ENCODE measurements at places on chromosomes 7 and 10.

DNA sequence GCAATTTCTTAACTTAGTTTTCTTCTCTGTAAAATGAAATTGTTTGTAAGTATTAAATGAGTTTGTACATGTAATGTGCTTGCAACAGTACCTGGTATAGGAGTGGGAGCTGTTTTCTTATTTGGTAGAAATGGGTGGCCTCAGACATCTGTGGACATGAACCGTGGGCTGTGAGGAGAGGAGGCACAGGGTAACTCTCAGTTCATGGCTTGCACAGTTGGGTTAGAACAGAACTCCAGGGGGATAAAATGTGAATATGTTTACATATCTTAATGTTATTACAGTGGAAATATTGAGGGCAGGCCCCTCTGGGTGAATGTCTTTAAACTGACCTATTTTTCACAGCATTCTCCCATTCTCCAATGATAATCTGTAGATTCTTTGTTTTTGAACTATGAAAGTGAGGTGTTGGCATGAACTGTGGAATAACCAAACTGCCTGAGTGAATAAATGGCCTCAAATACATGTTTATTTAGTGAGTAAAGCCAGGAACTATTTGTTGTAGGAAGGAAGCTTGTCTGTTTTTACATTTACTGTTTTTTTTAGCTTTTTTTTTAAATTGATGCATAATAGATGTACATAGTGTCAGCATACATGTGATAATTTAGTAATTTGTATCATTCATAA, 2.6 kb downstream of the ABCA13 start:
- no peak for DNase-seq

DNA sequence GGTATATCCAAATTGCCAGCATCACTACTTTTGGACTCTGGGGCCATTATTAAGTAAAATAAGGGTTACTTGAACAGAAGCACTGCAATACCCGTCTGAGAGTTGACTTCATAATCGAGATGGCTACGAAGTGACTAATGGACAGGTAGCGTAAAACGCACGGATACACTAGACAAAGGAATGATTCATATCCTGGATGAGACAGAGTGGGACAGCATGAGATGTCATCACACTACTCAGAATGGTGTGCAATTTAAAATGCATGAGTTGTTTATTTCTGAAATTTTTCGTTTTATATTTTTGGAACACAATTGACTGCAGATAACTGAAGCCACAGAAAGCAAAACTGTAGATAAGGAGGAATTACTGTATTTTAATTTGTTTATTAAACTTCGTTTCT, 421.5 kb upstream of the LRGUK start:
- no peak for DNase-seq

GRCh38 chr10:28981007-28981406, 303.7 kb downstream of the BAMBI start:
- no peak for DNase-seq

DNA sequence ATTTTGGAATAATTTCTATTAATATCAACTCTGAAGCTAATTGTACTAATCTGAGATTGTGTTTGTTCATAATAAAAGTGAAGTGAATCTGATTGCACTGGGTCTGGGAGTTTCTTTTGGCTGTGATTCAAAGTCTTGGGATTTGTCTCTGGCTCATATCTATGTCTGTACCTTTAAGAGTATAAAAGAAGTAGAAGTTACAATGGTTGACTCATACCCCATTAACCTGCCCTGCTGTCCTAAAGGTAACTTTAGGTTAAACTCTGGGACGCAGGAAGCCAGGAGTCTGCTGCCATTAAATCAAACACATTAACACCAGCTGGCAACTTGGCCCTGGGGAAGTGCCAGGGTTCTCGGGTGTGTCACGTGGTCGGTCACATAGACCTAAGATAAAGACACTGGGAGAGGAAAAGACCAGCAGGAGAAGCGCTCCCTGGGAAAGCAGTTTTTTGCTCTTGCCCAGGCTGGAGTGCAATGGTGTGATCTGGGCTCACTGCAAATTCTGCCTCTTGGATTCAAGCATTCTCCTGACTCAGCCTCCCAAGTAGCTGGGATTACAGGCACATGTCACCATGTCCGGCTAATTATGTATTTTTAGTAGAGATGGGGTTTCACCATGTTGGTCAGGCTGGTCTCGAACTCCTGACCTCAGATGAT, 17.8 kb downstream of the SCD start:
- no peak for DNase-seq

GRCh38 chr10:104028146-104028545, 57.5 kb downstream of the COL17A1 start:
- no peak for DNase-seq

- DNase-seq = no peak
These were observed 12.8 kb downstream of the CREB3L2 start for GRCh38 chr7:137989094-137989493.

DNA sequence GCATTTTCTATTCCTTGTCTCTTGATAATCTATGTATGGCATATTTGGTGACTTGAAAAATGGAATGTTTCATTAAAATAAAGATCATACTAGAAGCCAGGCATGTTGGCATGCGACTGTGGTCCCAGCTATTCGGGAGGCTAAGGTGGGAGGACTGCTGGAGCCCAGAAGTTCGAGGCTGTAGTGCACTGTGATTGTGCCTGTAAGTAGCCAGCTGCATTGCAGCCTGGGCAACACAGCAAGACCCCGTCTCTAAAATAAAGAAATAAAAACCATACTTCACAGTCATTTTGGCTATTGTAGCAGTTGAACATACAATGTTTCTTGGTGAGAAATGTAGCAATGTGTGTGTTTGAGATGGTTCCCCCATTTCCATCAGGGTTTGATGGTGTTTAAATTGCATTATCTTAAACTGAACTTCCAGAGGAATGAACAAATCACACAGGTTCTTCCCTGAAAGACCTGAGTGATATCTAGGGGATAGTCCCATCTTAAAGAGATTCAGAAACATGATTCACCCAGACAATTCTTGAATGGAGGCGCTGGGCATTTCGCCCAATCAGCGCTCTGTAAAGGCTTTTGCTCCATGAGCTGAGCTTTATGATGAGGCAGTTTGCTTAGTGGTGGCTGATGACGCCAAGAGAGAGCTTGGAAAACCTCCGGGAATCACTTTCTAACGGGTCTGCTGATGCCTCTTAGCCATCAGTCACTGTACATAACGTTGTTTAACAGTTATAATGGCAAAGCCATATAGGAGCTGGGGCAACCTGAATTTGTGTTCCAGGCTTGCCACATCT, 19.4 kb upstream of the BTBD16 start:
- DNase-seq = no peak

GRCh38 chr7:14305233-14305866, 315.9 kb upstream of the ETV1 start:
- DNase-seq = no peak

- DNase-seq = no peak
These were observed 66.6 kb downstream of the MTPN start for GRCh38 chr7:135910393-135911036.

- no peak for DNase-seq
These were observed 75.8 kb downstream of the OR13A1 start for GRCh38 chr10:45239642-45240041.

Data from aorta (tissue), 5 donors.